ENCODE measurements at places on chromosomes 4 and X.

GRCh38 chr4:163663454-163664225 lies 169.2 kb downstream of the TMA16 start:
- peak; percentile 85 for DNase-seq

GRCh38 chr4:10296730-10297129 lies 160.5 kb downstream of the ZNF518B start:
- DNase-seq = no peak

- no peak for DNase-seq
These were observed 216.5 kb upstream of the DKK2 start for GRCh38 chr4:107252571-107252970.

- no peak for DNase-seq
These were observed 239.3 kb downstream of the RPA4 start for GRCh38 chrX:97123001-97123400.

DNA sequence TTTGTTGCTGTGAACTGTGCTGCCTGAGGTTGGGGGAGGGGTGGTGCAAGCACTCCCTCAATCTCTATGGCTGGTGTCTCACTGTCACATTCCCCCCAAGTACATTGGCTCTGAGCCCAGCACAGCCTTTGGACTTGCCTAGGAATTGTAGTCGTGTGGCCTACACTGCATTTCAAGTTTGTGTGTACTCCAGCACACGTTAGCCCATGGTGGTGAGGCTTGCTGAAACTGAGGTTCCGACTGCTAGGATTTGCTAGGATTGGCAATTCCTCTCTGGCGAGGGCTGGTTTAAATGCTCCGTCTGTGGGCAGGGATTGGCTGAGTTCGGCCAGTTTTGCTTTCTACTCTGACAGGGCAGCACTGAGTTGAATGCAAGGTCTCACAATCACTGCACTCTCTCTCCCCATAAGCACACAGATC lies 121.7 kb upstream of the CXXC4 start:
- DNase-seq = no peak

DNA sequence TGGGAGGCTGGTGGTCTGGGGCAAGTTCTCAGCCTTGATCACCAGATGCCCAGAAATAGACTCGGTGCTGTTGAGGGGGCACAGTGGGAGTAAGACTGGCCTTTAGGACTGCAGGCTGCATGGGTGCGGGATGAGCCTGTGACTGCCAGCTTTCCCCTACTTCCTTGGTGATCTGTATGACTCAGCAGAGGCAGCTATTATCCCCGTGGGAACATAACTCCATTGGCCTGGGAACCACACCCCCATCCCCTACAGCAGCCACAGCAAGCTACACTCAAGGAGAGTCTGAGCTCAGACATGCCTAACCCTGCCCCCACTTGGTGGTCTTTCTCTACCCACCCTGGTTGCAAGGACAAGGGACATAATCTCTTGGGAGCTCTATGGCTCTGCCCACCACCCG lies 20.6 kb downstream of the CLIC2 start:
- DNase-seq = no peak

GRCh38 chrX:130119312-130119898 lies 9.1 kb upstream of the ELF4 start:
- DNase-seq = no peak

DNA sequence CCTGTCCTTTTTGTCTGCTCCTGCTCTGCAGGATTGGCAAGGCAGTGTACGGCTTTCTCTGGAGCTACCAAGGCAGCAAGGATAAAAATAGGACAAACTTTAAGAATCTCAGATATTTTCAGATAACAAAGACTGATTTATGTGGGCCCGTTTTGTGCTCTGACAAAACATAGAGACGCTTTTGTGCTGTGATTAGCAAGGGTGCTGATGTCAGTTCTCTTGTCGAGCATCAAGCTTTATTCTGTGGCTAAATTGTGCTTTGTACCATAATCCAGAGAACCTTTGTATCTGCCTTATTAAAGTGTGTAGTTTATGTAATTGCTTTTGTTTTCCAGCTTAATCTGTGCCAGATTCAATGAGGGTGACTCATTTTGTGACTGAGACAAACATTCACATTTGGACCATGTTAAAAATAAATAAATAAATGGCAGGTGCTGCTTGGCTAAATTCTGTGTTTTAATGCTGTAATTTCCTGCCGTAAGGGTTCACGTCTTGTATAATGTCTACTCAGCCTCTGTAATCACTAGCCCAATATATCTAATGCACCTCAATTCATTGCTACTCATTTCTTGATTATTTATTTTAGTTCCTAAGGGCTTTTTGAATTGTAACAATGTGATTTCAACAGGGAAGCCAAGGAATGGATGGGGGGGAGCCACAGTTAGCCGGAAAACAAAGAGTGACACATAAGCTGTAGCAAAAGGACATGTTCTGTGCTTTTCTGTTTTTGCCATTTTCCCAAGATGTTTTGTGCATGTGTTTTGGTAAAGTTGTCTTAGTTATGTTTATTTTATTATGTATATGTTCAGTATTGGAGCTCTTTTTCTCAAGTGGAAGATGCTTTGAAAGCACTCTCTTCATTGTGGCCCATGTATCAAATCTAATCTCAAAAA lies 75.1 kb downstream of the GAB1 start:
- DNase-seq = no peak

DNA sequence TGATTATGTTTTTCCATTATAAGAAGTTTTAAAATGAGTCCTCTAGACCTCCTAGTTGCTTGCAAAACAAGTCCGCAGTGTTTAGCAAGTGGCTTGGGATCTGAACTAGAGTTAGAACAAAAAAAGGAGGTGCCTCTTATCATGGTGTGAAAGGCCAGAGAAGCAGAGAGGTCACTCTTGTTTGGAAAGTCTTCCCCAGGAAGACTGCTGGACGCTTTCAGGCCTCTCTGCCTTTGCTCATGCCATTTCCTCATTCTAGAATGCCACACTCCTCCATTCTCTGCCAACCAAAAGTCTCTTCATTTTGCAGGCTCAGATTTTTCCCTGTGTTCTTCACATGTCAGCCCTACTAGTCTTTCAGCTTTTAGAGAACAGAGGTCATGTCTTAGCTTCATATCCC lies 14.9 kb downstream of the PARM1 start:
- DNase-seq = no peak

GRCh38 chr4:152723236-152723635 lies 43.4 kb upstream of the TMEM154 start:
- no peak for DNase-seq

DNA sequence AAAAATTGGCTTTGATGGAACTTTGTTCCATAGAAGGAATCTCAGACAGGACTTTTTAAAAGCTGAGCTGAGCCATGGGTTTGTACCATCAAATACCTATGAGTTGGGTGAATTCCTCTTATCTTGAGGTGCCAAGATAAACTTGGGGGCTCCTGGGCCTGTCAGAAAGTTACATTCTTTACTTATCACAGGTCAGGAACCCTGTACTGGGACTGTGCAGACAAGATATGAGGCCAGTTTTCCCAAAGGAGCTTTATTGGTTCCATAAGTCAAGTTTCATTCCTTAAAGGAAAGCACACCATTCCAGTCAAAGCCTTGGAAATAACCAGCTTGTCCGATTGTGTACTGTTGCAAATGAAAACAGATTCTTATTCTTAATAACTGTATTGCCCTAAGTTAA lies 72.4 kb upstream of the PACRGL start:
- no peak for DNase-seq

- peak; percentile 70 for DNase-seq
These were observed 14.7 kb upstream of the CLCN4 start for GRCh38 chrX:10142041-10142599.

DNA sequence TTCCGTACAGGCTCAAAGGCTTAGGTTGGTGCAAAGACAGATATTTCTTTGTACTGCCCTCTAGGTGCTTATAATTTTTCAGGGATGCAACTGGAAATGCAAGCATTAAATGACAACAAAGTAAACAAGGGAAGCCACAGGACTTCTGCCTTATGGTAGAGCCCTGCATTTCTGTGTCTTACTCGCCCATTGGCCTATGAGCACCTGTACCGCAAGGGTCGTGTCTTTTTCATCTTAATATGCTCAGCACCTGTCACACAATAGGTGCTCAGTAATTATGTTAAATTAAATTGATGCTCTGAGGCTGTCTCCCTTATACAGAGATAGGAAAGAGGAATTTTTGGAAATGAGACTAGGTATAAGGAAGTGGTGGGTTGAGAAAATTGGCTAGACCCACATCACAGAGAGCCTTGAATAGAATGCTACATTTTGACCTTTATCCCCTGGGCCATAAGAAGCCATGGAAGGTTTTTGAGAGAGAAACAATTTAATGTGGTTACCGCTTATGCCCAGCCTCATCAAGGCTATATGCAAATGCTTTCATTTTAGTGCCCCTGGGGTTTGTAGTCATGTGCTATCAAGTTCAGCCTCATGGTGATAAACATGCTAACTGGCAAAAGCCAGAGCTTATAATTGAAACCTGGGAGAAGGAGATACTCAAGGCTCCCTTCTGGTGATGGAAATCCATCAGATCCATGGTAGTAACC lies 16.3 kb downstream of the VSIG4 start:
- DNase-seq = no peak

- DNase-seq = no peak
These were observed 44.0 kb downstream of the ABLIM2 start for GRCh38 chr4:8114456-8115202.

Data from inflammatory macrophage treated with lipopolysaccharide for 1 hour (primary cell).